Stimulated activated CD8-positive, alpha-beta memory T cell treated with anti-CD3 and anti-CD28 coated beads, Interleukin-15, amount 100 ng/mL, for 24 hours (primary cell): ENCODE measurements at places on chromosomes 2 and 18.

DNA sequence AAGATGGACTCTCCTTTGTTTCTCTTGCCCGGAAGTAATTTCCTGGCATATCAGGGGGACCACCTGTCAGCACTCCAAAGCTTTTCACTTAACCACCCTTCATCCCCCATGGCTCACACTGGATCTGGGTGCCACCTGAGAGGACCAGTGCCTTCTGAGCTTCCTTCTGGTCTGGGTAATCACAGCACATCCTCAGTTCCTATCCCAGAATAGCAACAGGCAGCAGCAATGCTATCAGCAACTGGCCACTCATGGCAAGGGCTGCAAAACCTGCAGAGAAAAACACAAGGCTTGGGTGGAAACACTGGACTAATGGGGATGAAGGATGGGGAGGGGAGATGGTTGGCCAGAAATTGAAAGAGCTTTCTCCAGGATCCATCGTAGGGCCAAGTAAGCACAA is 59.9 kb upstream of the STPG4 start:
- DNase-seq: no peak

GRCh38 chr2:61470122-61470951 is 550 bp downstream of the USP34 start:
- peak; percentile 66 for DNase-seq

DNA sequence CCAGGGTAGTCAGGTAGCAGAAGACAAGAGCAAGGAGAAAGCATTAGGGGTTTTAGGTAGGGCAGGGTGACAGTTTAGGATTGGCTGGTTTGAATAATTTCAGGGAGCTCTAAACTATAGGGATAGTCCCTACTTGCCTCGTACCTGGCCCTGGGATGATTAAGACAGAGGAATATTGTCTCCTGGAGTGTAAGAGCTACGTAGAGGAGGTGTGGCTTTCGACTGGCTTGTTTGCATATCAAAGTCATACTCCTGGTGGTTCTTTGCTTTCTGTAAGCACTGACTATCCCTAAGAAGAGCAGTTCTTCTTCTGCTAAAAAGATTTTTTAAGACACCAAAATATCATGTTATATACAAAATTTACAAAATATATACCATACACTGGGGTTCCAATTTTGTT is 1867.4 kb downstream of the SUCLG1 start:
- no peak for DNase-seq

GRCh38 chr2:38099099-38100028 is 23.4 kb upstream of the CYP1B1 start:
- DNase-seq: no peak

DNA sequence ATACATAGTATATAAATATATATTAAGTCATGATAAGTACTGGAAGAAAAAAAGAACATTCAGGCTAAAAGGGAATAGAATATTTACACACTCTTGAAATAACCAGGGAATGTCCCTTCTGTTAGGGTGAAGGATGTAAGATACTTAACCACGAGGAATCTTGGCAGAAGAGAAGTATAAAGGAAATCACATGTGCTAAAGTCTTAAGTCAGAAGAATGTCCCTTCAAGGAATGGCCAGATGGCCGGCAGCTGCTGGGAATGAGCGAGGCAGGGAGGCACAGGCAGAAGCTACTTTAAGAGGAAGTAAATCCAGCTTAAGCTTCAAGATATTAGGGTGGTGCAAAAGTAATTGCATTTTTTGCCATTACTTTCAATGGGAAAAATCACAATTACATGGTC is 5.5 kb downstream of the CCDC102B start:
- no peak for DNase-seq

DNA sequence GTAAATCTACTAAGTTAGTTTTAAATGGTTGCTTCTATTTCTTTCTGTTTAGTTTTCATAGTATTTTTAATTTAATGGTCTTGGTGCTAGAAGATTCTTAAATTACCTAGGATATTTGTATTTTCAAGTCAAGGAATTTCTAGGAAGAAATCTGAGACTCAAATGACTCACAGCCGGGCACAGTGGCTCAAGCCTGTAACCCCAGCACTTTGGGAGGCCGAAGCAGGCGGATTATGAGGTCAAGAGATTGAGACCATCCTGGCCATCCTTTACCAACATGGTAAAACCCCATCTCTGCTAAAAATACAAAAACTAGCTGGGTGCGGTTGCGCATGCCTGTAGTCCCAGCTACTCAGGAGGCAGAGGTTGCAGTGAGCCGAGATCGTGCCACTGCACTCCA is 95.5 kb downstream of the C2orf74 start:
- no peak for DNase-seq

DNA sequence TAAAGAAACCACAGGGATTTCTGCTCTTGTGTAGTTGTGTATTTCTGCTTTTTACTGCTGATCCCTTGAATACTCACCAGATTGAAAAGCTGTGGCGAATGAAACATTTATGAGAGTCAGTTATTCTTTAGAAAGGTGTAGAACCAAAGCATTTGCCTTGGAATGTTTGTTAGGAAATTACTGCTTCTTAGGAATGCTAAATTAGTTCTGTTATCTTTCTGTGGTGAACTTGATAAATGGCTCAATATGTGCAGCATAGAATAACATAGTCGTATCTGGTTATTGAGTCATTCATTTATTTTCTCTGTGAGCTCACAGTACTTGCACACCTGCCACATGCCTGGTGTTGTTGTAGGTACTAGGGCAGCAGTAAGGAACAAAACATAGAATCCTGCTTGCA is 57.0 kb upstream of the FAM237A start:
- no peak for DNase-seq

GRCh38 chr2:6791682-6792081 is 74.0 kb downstream of the CMPK2 start:
- DNase-seq: no peak

DNA sequence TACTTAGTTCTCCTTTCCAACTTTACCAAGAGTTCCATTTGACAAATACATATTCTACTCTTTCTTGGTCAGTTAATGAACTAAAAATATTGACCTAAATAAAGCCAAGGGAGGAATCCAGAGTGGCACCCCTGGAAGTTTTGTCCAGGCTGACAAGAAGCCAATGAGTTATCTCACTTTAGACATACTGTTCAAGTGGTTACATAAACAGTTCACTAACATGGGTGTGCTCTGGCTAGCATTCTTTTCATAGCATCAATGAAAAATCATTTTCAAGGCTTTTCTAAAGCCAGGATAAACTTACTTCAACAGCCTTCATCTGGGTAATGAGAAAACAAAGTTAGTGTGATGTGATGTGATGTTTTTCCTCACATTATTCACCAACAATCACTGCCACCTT is 649.4 kb downstream of the TDRD15 start:
- no peak for DNase-seq

GRCh38 chr2:14896330-14897030 is 264.0 kb downstream of the LRATD1 start:
- no peak for DNase-seq

DNA sequence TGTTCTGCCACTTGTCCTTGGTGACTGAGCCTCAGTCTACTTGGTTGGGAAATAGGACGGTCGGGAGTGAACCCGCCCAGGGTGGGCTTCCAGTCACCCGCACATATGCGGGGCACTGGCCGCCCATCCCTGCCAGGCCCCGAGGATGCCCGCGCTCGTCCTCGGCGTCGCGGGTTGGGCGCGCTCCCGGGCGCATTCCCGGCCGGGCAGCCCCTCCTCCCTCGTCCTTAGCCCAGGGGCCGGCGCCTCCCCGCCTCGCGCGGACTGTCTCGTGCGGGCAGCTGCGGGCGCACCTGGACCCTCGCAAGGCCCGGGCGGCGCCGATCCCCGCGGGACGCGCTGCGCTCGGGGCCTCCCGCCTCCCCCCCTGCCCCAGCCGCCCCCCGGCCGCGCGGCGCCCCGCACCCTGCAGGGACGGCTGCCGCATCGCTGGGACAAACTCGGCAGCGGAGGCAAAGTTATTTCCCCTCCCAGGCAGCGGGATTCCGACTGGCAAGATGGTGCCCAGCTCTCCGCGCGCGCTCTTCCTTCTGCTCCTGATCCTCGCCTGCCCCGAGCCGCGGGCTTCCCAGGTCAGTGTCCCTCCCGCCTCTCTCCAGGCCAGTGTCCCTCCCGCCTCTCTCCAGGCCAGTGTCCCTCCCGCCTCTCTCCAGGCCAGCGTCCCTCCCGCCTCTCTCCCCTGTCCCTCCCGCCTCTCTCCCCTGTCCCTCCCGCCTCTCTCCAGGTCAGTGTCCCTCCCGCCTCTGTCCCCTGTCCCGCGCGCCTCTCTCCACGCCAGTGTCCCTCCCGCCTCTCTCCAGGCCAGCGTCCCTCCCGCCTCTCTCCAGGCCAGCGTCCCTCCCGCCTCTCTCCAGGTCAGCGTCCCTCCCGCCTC is at the start of gene FBLN7:
FBLN7 (plus strand) TSS at position 227 of the 874 bp plus-strand sequence; CDS start at position 498, 271 bp downstream.
- DNase-seq: no peak

DNA sequence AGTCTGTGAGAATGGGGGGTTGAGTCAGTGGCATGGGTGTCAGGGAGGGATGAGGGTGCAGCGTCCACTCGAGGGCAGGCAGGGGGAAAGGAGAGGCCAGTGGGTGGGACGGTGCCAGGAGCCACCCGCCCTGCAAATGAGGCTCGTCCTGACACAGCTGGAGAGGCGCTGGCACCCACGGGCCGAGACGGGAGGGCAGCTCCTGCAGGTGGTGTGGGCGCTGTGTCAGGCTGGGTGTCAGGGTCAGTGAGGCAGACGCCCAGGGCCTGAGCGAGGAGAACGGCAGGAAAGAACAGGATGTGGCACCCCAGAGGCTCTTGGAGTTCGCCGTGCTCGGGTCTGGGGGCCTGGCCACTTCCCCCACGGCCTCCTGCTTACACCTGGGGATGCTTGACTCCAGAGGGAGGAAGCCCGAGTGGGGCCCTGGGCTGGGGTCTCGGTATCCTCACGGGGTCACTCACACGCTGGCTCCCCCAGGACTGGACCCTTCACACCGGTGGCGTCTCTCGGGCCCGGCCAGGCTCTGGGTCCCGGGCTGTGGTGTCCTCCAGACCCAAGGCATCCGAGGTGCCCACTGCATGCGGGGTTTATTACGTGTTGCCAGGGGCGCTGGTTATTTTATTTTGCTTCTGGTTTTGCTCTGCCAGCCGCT is 130.5 kb upstream of the CTDP1 start:
- DNase-seq: no peak

DNA sequence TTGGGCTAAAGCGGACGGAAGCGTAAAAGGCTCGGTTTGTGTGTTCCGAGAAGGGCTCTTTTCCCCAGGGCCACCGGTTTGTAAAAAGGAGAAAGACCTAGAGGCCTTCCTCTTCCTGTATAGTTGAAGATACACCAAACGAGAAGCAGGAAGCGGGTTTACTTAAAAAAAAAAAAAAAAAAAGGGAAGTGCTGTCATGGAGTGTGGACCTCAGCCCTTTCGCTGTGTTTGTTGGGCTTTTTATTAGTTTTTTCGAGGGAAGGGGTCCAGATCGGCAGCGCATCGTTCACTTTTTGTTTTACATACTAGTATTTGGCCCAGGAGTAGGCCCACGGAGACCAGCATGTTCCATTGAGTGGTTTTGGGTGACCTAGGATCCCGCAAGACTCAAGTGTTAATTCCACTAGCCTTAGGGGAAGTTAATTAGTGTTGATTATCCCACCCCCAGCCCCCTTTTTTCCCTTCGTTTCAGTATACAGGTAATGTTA is 676 bp downstream of the ACTR2 start:
- no peak for DNase-seq

DNA sequence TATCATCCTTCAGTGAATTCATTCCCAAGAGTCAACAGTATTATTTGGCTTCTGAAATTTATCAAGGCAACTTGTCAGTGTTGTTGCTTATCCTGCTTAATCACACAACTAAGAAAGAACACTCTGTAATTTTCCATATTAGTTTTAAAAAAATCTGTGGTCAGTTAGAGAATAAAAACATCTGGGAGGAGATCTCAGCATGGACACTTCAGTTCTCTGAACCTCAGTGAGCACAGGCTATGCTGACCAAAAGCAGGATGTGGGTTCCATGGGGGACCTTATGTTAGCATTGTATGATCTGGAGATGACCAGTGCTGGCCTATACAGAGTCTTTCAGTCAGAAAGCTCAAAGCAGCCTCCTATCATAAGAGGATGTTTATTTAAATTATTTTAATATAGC is 79.1 kb upstream of the KLHL14 start:
- no peak for DNase-seq

- no peak for DNase-seq
Observed at GRCh38 chr2:125983364-125983763, 672.6 kb upstream of the GYPC start.

DNA sequence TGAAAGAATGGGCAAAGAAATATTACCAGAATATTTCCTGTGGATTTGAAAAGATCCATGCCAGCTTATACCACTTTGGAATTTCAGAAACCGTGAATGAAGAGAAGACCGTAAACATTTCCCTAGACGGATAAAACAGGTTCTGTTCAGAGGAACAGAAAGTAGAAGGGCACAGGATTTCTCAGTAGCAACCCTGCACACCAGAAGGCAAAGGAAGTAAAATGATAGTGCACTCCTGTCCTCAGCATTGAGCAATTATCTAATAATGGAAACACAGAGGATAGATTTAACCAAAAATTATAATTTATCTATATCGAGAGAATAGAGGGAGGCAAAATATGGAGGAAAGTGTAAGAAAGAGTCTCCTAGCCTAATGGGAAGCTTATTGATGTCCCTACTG is 87.0 kb upstream of the ITGA6 start:
- DNase-seq: no peak

DNA sequence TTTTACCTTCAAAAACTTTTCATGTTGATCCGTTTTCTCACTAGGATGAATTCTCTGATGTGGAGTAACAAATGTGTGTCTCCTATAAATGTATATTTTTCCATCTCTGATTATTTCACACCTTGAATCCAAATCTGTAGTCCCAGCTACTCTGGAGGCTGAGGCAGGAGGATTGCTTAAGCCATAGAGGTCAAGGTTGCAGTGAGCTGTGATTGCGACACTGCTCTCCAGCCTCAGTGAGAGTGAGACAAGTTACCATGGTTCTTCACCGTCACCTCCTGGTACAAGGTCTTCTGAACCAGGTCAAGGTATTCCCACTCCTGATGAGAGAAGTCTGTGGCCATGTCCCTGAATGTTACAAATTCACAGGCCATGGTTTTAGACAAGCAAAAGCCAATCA is 15.1 kb downstream of the GMCL1 start:
- DNase-seq: no peak

- DNase-seq: no peak
Observed at GRCh38 chr2:22521620-22522019, 863.4 kb upstream of the KLHL29 start.

GRCh38 chr2:238652771-238653157 is 195.1 kb upstream of the TWIST2 start:
- no peak for DNase-seq

DNA sequence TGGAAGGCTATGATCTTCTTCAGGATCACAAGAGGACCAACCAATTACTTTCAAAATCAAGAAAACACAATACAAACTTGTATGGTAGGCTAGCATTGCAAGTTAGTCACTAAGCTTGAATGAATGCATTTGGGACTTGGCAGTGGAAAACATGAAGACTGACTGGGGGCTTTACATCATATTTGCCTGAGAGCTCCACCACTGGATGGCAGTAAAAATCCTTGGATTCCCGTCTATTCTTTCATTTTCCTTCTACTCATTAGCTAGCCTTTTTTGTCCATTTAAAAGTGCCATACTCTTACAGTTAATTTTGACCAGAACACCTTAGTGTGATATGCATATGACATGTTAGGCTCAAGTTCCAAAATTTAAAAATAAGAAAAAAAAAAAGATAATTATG is 63.5 kb upstream of the RASGRP3 start:
- DNase-seq: no peak

GRCh38 chr2:38035968-38036367 is 40.0 kb downstream of the CYP1B1 start:
- DNase-seq: no peak
